ENCODE measurements at places on chromosomes 2 and 18. TPM values are rescaled to one million over a fixed set of nuclear protein-coding genes. Genes with fewer than 3 reads are reported as not detected.

The EFR3B gene
- 0.12 TPM for total RNA-seq

The SERPINB10 gene
- not detected for total RNA-seq

- no peak for DNase-seq
- H3K36me3 ChIP-seq, result no peaks in the 10 kb centered on the region
- no peaks in the 10 kb centered on the region for H3K4me1 ChIP-seq
- H3K4me3 ChIP-seq, result no peak overlapping the region
- H3K27me3 ChIP-seq, result peaks cover 3% of the 10 kb centered on the region
These were observed 127.8 kb downstream of the CCBE1 start for GRCh38 chr18:59569390-59569791.

GRCh38 chr2:226451486-226451885, 348.1 kb downstream of the IRS1 start:
- no peak overlapping the region for H3K4me3 ChIP-seq
- H3K27ac ChIP-seq, result no peak overlapping the region
- no peaks in the 10 kb centered on the region for H3K36me3 ChIP-seq
- DNase-seq, result no peak

GRCh38 chr2:25304826-25305596, 36.7 kb downstream of the DNMT3A start:
- H3K4me3 ChIP-seq, result no peak overlapping the region
- H3K36me3 ChIP-seq, result peaks cover 81% of the 10 kb centered on the region
- H3K27ac ChIP-seq, result no peak overlapping the region
- H3K4me1 ChIP-seq, result peaks cover 55% of the 10 kb centered on the region

- H3K27ac ChIP-seq, result no peak overlapping the region
- no peak for DNase-seq
- H3K36me3 ChIP-seq, result no peaks in the 10 kb centered on the region
- no peak overlapping the region for H3K4me3 ChIP-seq
- peaks cover 2% of the 10 kb centered on the region for H3K27me3 ChIP-seq
These were observed 92.6 kb upstream of the RAB12 start for GRCh38 chr18:8516371-8517250.

The EPAS1 gene
- 16.2 TPM for total RNA-seq

DNA sequence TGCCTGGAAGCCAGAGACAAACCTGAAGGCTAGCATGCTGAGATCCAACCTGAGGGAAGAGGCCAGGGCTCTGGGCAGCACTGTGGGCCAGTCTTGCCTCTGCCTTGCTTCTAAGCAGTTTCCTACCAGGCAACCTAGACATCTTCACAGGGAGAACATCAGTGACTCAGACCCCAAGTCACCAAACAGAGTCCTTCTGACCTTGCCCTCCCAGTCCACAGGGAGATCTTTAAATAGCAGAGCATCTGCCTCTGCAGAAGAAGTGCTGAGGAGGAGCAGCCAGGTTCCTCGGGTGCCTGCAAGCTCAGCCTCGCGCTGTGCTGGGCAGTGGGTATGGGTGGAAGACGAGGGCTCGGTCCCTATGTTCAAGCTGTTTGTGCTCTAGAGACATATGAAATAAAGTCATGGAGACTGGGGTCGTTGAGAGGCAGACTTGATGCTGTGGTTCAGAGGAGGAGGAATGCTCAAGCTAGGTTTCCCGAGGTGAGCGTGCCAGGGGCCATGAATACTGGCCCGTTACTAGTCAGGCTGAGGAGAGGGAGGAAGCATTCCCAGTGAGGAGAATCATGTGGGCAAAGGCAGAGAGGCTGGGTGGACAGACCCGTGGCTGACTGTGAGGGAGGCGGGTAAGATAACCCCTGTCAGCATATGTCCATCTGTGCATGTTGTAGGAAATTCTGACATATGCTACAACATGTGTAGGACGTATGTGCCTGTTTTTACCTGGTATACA, 66.5 kb downstream of the BOLA3 start:
- H3K36me3 ChIP-seq, result peaks cover 21% of the 10 kb centered on the region
- H3K4me1 ChIP-seq, result peaks cover 2% of the 10 kb centered on the region
- peak overlapping the region; percentile 58 for H3K27ac ChIP-seq
- H3K27me3 ChIP-seq, result no peaks in the 10 kb centered on the region

DNA sequence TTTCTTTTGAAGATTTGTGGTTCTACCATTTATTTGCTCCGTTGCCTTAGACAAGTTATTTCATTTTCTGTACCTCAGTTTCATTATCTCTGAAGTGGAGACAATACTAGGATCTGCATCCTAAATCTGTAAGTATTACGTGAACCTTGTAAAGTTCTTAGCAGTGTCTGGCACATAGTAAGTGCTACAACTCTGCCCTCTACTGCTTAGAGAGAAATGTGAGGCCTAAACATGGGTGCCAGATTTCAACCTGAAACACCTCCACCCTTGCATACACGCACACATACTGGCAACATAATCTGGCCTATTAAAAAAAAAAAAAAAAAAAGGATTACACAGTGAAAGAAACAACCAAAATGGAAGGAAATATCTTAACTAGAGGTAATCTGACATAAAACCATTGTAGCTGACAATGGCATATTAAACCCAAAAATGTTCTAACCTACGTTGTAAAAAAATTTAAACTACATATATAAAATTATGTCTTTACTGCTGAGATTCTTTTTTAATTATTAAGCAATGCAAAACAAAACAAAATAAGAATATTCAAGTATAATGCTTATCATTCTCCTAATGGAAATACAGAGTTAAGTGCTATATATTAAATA, 132.6 kb downstream of the MAP2 start:
- no peak for DNase-seq
- H3K36me3 ChIP-seq, result no peaks in the 10 kb centered on the region
- H3K27me3 ChIP-seq, result no peaks in the 10 kb centered on the region
- no peak overlapping the region for H3K27ac ChIP-seq
- no peaks in the 10 kb centered on the region for H3K4me1 ChIP-seq
- no peak overlapping the region for H3K4me3 ChIP-seq

The UNC80 gene
- not detected for total RNA-seq

GRCh38 chr2:223092667-223093066, 40.7 kb downstream of the KCNE4 start:
- no peak for DNase-seq
- no peak overlapping the region for H3K4me3 ChIP-seq
- H3K36me3 ChIP-seq, result no peaks in the 10 kb centered on the region
- H3K27me3 ChIP-seq, result peaks cover under 1% of the 10 kb centered on the region
- H3K27ac ChIP-seq, result no peak overlapping the region
- H3K4me1 ChIP-seq, result no peaks in the 10 kb centered on the region

DNA sequence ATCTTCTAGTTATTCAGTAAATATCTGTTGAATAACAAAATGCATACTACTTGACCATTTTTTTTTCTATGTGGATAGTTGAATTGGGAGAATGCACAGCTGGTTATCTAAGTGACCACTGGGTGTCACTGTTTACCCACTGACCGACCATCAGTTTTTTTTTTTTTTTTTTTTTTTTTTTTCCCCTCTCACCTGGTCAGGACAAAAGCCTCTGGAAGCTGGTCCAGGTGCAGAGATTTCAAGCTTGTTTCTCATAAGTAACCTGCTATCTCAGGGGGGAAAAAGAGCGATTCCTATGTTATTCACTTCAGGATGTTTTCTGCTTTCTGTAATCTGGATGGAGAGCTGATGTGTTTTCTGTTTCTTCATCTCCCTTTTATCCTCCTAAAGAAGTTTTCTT, 256.0 kb downstream of the DCDC2C start:
- DNase-seq, result peak; percentile 56
- H3K4me3 ChIP-seq, result no peak overlapping the region
- no peaks in the 10 kb centered on the region for H3K36me3 ChIP-seq
- H3K27ac ChIP-seq, result no peak overlapping the region
- no peaks in the 10 kb centered on the region for H3K4me1 ChIP-seq
- no peaks in the 10 kb centered on the region for H3K27me3 ChIP-seq

The SULT1C2 gene
- not detected for total RNA-seq

DNA sequence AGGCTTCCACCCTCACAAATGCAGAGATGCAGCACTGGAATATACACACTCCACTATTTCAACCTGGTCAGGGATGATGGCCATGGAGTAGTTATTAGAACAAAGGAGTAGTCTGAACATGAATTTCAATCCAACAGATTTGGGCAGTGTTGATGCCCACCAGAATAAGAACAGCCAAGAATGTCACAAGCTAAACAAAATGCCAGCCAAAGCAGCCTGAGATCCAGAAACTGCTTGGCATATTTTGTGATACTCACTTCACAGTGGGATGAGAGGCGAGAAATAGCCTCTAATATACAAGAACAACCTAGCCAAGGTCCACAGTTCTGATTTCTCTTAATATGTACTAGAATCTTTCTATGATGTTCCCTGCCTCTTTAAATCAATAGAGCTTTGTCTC, 58.6 kb upstream of the KLF7 start:
- peak overlapping the region; percentile 58 for H3K4me3 ChIP-seq
- peak overlapping the region; percentile 96 for H3K27ac ChIP-seq
- H3K4me1 ChIP-seq, result peaks cover 35% of the 10 kb centered on the region
- no peak for DNase-seq
- no peaks in the 10 kb centered on the region for H3K27me3 ChIP-seq

The TEX44 gene
- total RNA-seq, result not detected

The CCDC85A gene
- not detected for total RNA-seq

The C18orf54 gene
- total RNA-seq, result 10.9 TPM

The CD302 gene
- total RNA-seq, result 0.54 TPM

- no peaks in the 10 kb centered on the region for H3K36me3 ChIP-seq
- no peak overlapping the region for H3K4me3 ChIP-seq
- H3K4me1 ChIP-seq, result no peaks in the 10 kb centered on the region
- H3K27ac ChIP-seq, result no peak overlapping the region
These were observed 130.2 kb downstream of the EXOC6B start for GRCh38 chr2:72695676-72696075.

DNA sequence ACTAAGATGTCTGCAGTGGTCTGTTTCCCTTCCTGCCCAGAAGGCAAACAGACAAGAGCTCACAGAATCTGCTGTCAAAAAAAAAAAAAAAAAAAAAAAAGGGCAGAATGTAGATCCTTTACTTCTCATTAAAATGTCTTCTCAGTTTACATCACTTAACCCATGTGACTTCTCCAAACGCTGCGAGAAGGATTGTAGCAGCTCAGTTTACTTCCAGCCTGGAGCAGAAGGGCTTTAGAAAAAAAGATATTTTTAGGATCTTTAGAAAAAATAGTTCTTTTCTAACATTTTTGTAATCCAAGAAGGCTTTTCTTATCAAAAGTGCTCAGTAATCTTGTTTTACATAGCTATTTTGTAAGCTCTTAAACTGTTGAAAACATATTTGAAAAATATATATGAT, 425.4 kb downstream of the CNTNAP5 start:
- no peak overlapping the region for H3K27ac ChIP-seq
- no peaks in the 10 kb centered on the region for H3K4me1 ChIP-seq
- no peak overlapping the region for H3K4me3 ChIP-seq

The DSC2 gene
- not detected for total RNA-seq

- no peak overlapping the region for H3K27ac ChIP-seq
- H3K36me3 ChIP-seq, result no peaks in the 10 kb centered on the region
- H3K4me3 ChIP-seq, result no peak overlapping the region
- no peaks in the 10 kb centered on the region for H3K4me1 ChIP-seq
- DNase-seq, result no peak
- no peaks in the 10 kb centered on the region for H3K27me3 ChIP-seq
These were observed 12.3 kb upstream of the SNTG2 start for GRCh38 chr2:938181-939005.

GRCh38 chr2:6524691-6525474, 340.8 kb downstream of the CMPK2 start:
- H3K27me3 ChIP-seq, result no peaks in the 10 kb centered on the region
- H3K4me1 ChIP-seq, result no peaks in the 10 kb centered on the region
- H3K4me3 ChIP-seq, result no peak overlapping the region
- DNase-seq, result no peak

DNA sequence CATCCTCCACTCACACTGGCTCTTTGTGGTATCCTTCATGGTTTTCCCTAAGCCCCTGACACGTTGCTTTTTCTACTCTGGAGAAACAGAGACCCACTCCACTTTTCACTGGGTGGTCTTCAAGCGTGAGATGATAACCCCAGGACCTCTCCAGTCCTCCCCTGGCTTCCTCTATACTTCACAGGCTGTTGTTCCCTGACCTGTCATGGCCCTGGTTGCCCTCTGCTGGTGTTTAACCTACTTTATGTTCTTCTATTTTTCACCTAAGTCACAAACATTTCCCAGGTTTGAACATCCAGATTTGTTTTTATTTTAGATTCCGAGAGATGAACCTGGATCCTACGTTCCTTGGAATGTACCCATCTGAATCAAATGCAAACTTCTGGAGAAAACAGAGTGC, 84.5 kb downstream of the AOX1 start:
- H3K27ac ChIP-seq, result no peak overlapping the region
- DNase-seq, result no peak
- peaks cover 12% of the 10 kb centered on the region for H3K4me1 ChIP-seq
- H3K27me3 ChIP-seq, result no peaks in the 10 kb centered on the region
- H3K36me3 ChIP-seq, result no peaks in the 10 kb centered on the region

- DNase-seq, result no peak
- H3K36me3 ChIP-seq, result peaks cover 69% of the 10 kb centered on the region
- H3K27me3 ChIP-seq, result no peaks in the 10 kb centered on the region
- peak overlapping the region; percentile 18 for H3K27ac ChIP-seq
- no peak overlapping the region for H3K4me3 ChIP-seq
- H3K4me1 ChIP-seq, result peaks cover 75% of the 10 kb centered on the region
These were observed 60.6 kb downstream of the BCL2 start for GRCh38 chr18:63258749-63259566.

Measured in activated CD4-positive, alpha-beta T cell treated with anti-CD3 and anti-CD28 coated beads, Interleukin-2, amount 10 ng/mL, durations not matched to agents 24 days and 14 days (primary cell).